ENCODE measurements at places on chromosomes 5 and 9.

GRCh38 chr5:1055896-1056610 is 47.5 kb downstream of the NKD2 start:
- DNase-seq: no peak

DNA sequence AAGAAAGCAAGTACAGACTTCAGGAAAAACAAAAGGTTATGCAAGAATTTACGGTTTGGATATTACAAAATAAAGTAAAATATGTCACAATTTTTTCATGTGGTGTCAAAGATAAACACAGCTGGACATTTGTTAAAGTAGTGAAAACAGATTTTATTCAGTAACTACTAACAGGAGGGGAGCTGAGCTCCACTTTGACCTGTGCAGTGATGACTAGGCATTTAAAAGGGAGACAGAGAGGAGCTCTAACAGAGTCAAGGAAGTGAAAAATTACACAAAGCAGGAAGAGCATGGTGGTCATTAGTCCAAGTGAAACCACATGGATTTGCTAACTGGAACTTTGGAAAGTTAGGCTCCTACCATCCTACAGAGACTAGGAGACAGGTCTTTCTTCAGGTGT is 263.6 kb upstream of the PCSK5 start:
- DNase-seq: no peak

DNA sequence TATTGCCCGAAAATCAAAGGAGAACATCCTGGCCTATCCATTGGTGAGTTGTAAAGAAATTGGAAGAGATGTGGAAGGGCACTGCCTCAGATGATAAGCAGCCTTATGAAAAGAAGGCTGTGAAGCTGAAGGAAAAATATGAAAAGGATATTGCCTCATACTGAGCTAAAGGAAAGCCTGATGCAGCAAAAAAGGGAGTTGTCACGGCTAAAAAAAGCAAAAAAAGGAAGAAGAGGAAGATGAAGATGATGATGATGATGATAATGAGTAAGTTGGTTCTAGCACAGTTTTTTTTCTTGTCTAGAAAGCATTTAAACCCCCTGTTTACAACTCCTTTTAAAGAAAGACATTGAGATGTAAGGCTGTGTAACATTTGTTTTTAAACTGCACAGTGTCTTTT is 59.8 kb upstream of the ZBED3 start:
- no peak for DNase-seq

DNA sequence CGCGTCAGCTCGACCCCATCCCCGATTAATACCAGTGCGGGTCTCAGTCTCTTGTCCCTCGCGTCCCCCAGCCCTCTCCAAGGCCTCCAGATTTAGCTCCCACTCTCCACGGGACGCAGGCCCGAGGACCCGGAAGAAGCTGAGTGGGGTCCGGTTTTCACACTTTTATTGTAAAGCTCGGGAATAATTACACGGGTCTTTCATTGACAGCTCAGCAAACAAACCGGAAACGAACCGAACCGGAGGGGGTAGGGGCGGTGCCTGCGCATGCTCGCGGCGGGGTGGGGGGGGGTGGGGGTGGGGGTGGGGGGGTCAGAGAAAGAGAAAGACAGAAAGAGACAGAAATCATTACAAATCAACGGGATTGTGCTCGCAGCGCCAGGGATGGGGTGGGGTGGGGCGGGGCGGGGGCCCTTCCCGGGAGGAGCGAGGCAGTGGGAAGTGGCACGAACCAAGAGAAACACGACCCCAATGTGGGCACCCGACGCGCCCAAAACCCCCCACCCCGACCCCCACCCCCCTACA is 27.9 kb downstream of the PCDH1 start:
- DNase-seq: no peak

DNA sequence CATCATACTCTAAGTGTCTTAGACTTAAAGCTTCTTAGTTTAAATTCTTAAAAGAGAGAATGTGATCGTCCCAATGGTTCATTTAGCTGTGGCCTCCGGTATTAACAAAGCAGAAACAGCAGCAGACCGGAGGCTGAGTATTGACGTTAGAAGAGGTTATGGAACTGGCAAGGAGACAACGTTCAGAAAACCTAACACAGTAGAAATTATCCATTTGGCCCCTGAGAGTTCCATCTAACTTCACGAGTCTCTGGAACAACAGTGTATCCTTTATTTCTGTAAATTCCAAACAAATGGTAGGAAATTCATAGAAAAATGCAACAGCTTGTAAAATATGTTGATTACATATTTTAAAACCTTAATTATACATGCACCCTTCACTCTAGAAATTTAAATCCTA is 107.3 kb upstream of the PTGER4 start:
- DNase-seq: no peak
